Tongue (tissue), 3 donors: ENCODE measurements at places on chromosomes 11 and 22. TPM values are rescaled to one million over a fixed set of nuclear protein-coding genes. Genes with fewer than 3 reads are reported as not detected.

Gene GALNT18
- total RNA-seq = 35.3 TPM

DNA sequence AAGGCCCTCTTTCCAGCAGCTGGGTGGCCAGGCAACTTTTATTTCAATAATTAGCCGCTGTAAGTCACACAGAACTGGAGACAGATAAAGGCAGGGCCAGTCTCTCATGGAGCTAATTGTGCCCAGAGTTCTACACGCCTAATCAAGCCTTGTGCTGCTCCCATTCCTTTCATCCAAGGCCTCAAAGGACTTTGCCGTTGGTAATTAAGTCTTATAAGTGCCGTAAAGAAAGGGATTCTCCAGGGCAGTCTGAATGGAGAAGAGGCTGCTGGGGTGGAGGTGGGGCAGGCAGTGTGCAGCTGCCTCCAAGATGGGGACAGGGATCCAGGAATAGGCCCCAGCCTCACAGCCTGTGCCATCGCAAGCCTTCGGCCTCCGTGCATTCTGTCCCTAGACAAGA lies 357.9 kb downstream of the TENM4 start:
- peak; percentile 65 for DNase-seq

DNA sequence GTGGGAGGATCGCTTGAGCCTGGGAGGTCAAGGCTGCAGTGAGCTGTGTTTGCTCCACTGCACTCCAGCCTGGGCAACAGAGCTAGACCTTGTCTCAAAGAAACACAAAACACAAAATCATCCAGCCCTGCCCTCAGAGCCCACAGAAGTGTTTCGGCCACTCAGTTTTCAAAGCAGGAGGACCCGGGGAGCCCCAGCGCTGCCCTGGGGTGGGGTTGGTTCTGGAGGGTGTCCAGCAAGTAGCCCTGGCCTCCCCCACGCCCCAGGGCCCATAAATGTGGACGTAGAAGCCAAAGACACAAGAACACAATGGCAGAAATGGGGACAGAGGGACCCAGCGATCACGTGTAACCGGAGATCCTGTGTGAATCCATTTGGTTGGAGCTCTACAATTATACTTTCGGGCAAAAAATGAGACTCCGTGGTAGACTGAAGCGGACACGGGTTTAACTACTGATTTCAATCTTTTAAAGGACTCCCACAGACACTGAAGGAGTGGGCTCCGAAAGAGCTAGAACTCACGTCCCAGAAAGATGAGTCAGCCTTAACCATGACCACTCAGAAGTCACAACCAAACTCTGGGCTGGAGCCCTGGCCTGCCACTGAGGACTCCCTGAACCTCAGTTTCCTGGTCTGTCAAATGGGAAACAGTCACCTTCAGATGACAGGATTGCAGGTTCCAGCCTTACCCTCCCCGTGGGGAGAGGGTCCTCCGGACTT lies 9.0 kb upstream of the CYTH4 start:
- DNase-seq = no peak

DNA sequence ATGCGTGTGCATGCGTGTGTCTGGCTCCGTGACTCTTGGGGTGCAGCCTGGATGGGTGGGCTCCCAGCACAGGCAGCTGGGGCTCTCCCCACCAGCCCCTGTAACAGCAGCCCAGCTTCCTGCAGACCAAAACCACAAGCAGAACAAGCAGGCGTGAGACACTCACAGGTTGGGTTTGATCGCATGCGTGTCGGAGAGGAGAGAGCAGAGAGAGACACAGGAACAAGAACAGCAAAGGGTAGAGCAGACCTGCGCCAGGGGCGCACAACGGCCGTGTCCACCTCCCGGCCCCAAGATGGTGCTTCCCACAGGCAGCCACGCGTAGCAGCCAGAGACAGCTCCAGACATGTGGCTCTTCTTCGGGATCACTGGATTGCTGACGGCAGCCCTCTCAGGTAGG lies at the start of gene CD6:
Gene CD6 (plus strand): TSS at position 161 of the 400 bp plus-strand sequence. CDS start 186 bp downstream, at position 347.
- DNase-seq = no peak
